A549 treated with DMSO at 1 μM for 4 hours (cell line): ENCODE measurements at places on chromosomes 2 and 18. TPM values are rescaled to one million over a fixed set of nuclear protein-coding genes. Genes with fewer than 3 reads are reported as not detected.

The PJVK gene
- total RNA-seq: 0.72 to 1.9 TPM (median 1.6 TPM) in 5 replicates

The FASTKD2 gene
- total RNA-seq: 34.6 to 39.9 TPM (median 36.2 TPM) in 5 replicates

The RIOK3 gene
- 27.8 to 39.9 TPM (median 32.4 TPM) in 5 replicates for total RNA-seq

The SLC16A14 gene
- total RNA-seq: 1.0 to 1.9 TPM (median 1.4 TPM) in 5 replicates

The HSPD1 gene
- 626 to 751 TPM (median 717 TPM) in 5 replicates for total RNA-seq

The PSMA8 gene
- not detected in 5 replicates for total RNA-seq

The CXCR1 gene
- total RNA-seq: not detected in 5 replicates

The OSR1 gene
- 4.9 to 9.0 TPM (median 5.3 TPM) in 5 replicates for total RNA-seq

The LHCGR gene
- total RNA-seq: not detected in 5 replicates

The AFF3 gene
- 0.02 to 0.10 TPM (median 0.08 TPM) in 5 replicates for total RNA-seq

The METAP1D gene
- total RNA-seq: 2.7 to 3.2 TPM (median 3.0 TPM) in 5 replicates

The SS18 gene
- total RNA-seq: 50.1 to 75.7 TPM (median 58.8 TPM) in 5 replicates

The POTEF gene
- 0.03 to 0.07 TPM in 2 of 5 replicates, not detected in the others for total RNA-seq

The HOXD13 gene
- total RNA-seq: 0.22 to 0.32 TPM (median 0.24 TPM) in 5 replicates

The SERPINB11 gene
- 0.07 to 0.08 TPM in 2 of 5 replicates, not detected in the others for total RNA-seq

The MYL1 gene
- total RNA-seq: not detected in 5 replicates

The IKZF2 gene
- 0.12 to 0.36 TPM (median 0.18 TPM) in 5 replicates for total RNA-seq

The LCLAT1 gene
- total RNA-seq: 17.1 to 24.9 TPM (median 20.9 TPM) in 5 replicates

The SULT1C2 gene
- total RNA-seq: 0.22 to 0.72 TPM (median 0.45 TPM) in 5 replicates

The PDE6D gene
- total RNA-seq: 19.2 to 24.1 TPM (median 23.8 TPM) in 5 replicates

The PAX8 gene
- total RNA-seq: 0.55 to 1.5 TPM (median 0.63 TPM) in 5 replicates

The FAHD2B gene
- total RNA-seq: 10.8 to 12.7 TPM (median 11.6 TPM) in 5 replicates

The MC4R gene
- total RNA-seq: 0.08 TPM in 1 of 5 replicates, not detected in the others

The MARCHF4 gene
- total RNA-seq: 58.8 to 70.6 TPM (median 63.7 TPM) in 5 replicates

The CFAP65 gene
- total RNA-seq: 0.09 to 0.19 TPM (median 0.15 TPM) in 5 replicates

The PTPN2 gene
- total RNA-seq: 21.5 to 26.1 TPM (median 25.1 TPM) in 5 replicates

The VWA3B gene
- 0.10 TPM in 1 of 5 replicates, not detected in the others for total RNA-seq

The NT5C1B gene
- not detected in 5 replicates for total RNA-seq

The RBM43 gene
- total RNA-seq: 2.4 to 5.6 TPM (median 3.9 TPM) in 5 replicates

The SOX11 gene
- not detected in 5 replicates for total RNA-seq

The PKDCC gene
- 24.5 to 32.9 TPM (median 29.4 TPM) in 5 replicates for total RNA-seq

The GRHL1 gene
- total RNA-seq: 1.2 to 1.7 TPM (median 1.2 TPM) in 5 replicates

The MCM6 gene
- 50.5 to 57.0 TPM (median 56.0 TPM) in 5 replicates for total RNA-seq

The IL1B gene
- total RNA-seq: 0.17 to 0.49 TPM (median 0.28 TPM) in 5 replicates

The PAX3 gene
- total RNA-seq: not detected in 5 replicates

The KLHL41 gene
- total RNA-seq: 0.14 to 0.20 TPM (median 0.17 TPM) in 5 replicates

The EFHD1 gene
- total RNA-seq: 1.6 to 2.6 TPM (median 1.9 TPM) in 5 replicates

The MFSD6 gene
- 18.3 to 26.9 TPM (median 23.8 TPM) in 5 replicates for total RNA-seq

The NT5DC4 gene
- total RNA-seq: not detected in 5 replicates

The RGPD4 gene
- 0.02 to 0.08 TPM (median 0.05 TPM) in 4 of 5 replicates, not detected in the other for total RNA-seq

The ZNF385B gene
- 0.20 TPM in 1 of 5 replicates, not detected in the others for total RNA-seq

The SP140 gene
- 0.16 to 0.24 TPM (median 0.19 TPM) in 4 of 5 replicates, not detected in the other for total RNA-seq

The SLC8A1 gene
- 0.45 to 0.71 TPM (median 0.48 TPM) in 5 replicates for total RNA-seq

The ALLC gene
- total RNA-seq: 0.05 TPM in 1 of 5 replicates, not detected in the others

The KATNAL2 gene
- 0.75 to 2.6 TPM (median 1.8 TPM) in 5 replicates for total RNA-seq

The IFIH1 gene
- total RNA-seq: 0.89 to 1.7 TPM (median 1.2 TPM) in 5 replicates

The SPC25 gene
- total RNA-seq: 16.7 to 21.9 TPM (median 20.7 TPM) in 5 replicates

The FHOD3 gene
- total RNA-seq: 2.3 to 2.8 TPM (median 2.4 TPM) in 5 replicates
